Eye (tissue), 1 donor: ENCODE measurements at places on chromosomes 2 and 18.

DNA sequence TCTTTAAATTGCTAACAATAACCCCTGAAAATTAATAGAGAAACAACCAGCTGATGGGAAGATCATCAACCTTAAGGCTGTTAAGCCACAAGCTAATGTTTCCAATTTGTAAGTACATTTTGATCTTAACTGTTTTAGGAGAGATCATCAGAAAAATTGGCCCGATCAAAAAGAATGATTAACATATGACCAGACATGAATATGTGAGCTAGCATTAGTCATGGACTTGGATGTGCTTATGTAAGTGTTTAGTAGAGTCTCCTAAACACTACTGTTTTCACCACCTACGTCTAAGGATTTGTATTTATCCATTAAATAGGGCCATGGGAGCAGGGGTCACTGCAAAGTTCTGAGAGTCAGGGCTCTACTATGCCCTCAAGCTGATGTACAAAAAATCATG is 4.3 kb downstream of the LMAN1 start:
- no peak for DNase-seq

- no peak for DNase-seq
Measured at GRCh38 chr2:154032220-154032619, 160.5 kb downstream of the GALNT13 start.

DNA sequence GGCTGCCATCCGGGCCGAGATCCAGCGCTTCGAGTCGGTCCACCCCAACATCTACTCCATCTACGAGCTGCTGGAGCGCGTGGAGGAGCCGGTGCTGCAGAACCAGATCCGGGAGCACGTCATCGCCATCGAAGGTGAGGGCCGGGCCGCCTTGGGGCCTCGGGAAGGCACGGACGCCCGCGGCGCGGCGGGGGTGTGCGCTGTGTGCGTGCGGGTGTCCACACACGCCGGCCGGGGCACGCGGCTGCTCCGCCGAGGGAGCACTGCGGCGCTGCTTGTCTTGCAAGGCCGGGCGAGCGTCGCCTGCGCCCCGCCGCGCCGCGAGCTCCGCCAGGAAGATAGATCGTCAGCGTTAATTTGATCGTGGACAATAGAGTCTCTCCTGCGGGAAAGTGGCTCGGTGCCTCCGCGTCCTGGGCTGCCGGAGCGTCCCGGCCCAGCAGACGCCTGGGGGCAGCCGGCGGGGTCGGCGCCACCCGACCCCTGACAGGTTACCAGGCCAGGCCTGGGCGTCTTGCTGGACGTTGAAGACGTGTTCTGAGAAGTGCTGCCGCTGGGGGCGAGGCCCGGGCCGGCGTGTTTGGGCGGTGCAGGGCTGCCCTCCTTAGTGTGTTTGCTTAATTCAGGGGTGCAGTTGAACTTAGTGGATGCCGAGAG is 1.0 kb downstream of the AGAP1 start:
- peak; percentile 79 for DNase-seq

- DNase-seq, result no peak
Measured at GRCh38 chr18:5490753-5491480, 52.9 kb downstream of the EPB41L3 start.

- peak; percentile 26 for DNase-seq
Measured at GRCh38 chr2:238891457-238892203, 43.7 kb downstream of the TWIST2 start.

DNA sequence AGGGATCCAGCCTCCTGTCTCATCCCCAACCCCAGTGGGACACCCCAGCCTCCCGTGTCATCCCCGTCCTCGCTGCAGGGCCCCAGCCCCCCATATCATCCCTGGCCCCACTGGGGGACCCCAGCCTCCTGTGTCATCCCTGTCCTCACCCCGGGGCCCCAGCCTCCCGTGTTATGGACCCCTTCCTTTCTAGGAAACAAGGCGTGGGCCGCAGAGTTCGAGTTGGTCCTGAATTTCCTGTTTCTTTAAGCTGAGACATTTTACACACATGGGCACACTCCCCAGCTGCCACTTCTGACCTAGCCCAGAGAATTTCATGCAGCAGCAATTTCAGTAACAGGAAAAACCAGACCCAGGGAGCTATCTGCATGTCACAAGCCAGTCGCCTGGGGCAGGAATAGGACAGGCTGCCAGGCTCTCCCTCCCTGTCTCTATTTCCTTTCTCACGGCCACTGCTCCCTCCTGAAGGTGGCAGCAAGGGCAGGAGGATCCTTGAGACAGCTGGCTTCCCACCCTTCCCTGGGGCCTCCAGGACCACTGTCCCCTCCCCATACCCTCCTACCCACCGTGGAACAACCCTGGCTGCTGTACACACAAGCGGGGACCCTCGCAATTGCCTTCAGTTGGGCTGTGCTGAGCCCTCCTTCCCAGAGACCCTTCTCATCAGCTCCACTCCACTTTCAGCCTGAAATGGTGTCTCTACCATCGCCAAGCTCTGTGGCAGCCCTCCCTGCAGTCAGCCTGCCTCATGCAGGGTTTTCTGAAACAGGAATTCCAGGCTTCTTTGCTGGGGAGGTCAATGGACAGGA is 141.9 kb upstream of the ID2 start:
- peak; percentile 73 for DNase-seq

DNA sequence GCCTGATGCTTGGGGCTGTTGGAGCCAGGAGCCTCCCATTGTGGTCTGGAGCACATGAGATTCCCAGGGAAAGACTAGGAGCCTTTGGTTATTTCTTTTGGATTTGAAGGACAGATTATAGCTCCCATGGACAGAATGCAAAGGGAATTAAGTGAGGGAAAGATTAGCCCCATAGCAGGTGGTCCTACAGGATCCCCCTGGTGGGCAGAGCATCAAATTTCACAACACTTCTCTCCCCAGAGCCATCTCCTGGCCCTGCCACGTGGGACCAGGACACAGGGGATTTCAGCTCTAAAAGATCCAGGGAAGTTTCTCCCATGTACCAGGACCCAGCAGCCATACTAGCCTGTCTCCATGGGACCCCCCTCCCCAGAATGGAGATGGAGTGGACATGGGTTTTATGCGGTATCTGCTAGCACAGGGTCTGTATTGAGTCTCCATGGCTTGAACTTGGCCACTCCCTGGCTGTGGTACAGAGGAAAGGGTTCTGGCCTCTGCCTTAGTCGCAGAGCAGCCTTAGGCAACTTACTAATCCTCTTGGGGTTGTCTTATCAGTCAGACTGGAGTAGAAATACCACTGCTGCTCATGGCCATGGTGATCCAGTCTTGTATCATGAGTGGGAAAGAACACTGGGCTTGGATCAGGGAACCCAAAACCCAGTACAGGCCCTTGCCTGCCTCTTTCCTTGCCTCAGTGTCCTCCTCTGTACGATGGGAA is 6.8 kb upstream of the PLB1 start:
- DNase-seq, result no peak
